ENCODE measurements at places on chromosomes 1 and 21.

DNA sequence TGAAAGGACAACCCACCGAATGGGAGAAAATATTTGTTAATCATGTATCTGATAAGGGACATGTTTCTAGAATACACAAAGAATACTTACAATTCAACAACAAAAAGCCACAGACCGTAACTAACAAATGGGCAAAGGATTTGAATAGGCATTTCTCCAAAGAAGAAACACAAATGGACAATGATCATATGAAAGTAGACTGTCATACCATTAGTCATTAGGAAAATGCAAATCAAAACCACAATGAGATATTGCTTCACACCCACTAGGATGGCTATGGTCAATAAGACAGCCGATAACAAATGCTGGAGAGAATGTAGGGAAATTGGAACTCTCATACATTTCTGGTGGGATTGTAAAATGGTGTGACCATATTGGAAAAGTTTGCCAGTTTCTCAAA is 367.2 kb upstream of the SGIP1 start:
- DNase-seq, result no peak

- DNase-seq, result no peak
Observed at GRCh38 chr1:38992412-38993111, 1.5 kb downstream of the AKIRIN1 start.

GRCh38 chr1:59967780-59968179 is 41.2 kb upstream of the CYP2J2 start:
- DNase-seq, result no peak

DNA sequence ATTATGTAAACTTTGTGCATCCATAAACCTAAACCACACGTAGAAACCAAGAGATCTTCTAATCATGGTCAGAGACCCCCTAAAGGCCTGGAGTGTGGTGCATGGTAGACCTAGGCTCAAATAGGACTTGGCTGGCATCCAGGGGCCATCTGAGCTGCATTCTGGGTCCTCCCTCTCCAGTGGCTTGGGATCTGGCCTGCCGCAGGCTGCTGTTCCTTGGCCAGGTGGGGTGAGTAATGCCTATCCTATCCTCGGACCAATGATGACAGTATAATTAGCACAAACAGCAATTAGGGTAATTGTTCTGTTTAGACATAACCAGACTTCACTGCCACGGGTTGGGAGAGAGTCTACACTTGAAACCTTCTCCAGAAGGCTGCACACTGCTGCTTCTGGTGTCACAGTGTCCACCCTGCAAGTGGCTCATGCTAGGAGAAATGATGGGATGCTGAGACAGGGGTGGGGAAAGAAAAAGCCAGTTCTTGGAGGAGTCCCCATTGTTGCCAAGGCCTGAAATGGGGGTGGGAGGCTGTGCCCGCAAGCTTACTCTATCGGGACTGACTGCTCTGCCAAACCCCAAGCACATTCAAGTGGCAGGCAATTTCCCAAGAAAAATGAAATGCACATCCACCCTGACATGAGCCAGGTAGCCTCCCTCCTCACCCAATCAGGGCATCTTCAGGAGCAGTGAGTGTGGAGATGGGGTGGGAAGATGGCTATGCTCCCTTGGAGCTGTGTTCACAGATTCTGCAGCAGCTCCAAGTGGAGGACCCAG is 12.5 kb upstream of the PKP1 start:
- DNase-seq, result no peak

DNA sequence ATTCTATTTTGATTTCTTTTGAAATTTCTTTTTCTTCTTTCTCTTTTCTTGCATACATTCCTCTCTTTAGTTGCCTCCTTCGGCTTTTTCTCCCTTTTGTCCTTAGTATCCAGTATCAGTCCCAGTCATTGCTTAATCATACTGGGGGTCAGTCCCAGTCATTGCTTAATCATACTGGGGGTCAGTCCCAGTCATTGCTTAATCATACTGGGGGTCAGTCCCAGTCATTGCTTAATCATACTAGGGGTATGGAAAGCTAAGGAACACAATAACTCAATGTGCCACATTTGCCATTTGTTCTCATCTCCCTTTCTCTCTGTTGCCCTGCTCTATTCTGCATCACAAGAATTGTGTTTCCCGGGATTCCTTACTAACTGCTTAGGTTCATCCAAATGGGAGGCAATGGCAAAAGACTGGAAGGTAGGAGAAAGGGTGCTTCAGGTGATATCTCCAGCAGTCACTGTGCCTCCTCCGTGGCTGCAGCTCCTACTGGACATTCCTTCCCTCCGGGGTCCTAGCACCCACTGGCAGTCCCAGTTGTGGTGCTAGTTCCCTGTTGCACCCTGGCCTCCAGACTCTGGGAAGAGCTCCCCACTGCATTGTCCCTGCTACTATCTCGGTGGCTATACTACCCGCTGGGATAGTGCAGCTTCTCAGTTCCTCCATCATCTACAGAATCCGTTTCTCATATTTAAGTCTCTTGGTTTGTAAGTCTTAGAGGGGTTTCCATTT is 32.6 kb upstream of the LAMC1 start:
- no peak for DNase-seq

GRCh38 chr21:38524168-38525153 is 26.2 kb upstream of the ERG start:
- no peak for DNase-seq

DNA sequence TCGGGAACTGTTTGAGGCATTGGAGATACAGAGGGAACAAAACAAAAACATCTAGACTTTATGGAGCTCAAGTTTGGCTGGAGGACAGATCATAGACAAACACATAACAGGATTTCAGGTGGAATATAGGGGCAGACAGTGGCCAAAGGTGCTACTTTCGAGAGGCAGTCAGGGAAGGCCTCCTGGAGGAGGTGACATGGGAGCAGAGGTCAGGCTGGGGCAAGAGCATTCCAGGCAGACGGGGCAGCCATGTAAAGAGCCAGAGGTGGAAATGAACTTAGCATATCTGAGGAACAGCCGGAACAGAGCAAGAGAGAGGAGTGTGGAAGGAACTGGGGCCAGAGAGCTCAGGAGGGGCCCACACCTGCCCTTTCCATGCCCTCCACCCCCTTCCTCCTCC is 122.3 kb downstream of the DMRTB1 start:
- no peak for DNase-seq

DNA sequence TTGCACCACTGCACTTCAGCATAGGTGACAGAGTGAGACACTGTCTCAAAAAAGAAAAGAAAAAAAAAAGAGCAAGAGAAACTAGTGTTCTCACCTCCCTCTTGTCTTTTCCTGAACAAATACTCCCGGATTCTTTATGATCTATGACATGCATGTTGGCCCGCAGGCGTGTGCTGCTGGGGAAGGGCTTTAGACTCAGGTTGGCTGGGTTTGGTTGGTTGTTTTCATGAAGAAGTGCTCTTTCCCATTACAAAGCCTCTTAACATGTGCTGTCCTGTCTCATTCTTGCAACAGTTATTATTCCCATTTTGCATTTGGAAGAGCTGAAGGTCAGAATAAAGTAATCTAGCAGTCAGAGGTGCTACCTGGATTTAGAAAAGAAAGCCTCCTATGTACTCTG is 79.5 kb downstream of the TRABD2B start:
- no peak for DNase-seq

- no peak for DNase-seq
Observed at GRCh38 chr1:185998391-185998790, 264.2 kb downstream of the HMCN1 start.

DNA sequence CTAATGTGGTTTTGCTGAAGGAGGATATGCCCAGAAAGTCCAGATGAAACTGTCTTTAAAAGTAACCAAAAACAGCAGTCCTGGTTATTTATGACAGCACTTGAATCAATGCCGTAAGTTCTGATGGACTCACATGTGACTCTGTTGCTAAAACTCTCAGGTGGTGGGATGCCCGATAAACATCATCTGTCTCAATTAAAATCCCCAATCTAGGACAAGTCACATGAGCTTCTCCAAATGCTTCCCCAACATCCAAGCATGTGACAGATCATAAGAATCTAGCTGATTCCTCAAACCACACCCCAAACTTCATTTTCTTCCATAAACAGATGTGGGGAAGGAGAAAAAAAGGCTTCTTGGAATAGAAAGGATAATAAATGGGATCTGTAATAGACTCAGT is 786 bp upstream of the CTSK start:
- DNase-seq, result no peak

Data from NCI-H510A (cell line).